ENCODE measurements at places on chromosomes 1 and 21. TPM values are rescaled to one million over a fixed set of nuclear protein-coding genes. Genes with fewer than 3 reads are reported as not detected.

The LCE1E gene
- total RNA-seq = not detected

The WNT2B gene
- 1.6 TPM for total RNA-seq

The SERPINC1 gene
- total RNA-seq = not detected

The S100A7A gene
- not detected for total RNA-seq

The NR5A2 gene
- total RNA-seq = 0.37 TPM

The PPFIA4 gene
- 3.5 TPM for total RNA-seq

The HHIPL2 gene
- 1.6 TPM for total RNA-seq

The SYCP1 gene
- not detected for total RNA-seq

The F5 gene
- not detected for total RNA-seq

The IL20 gene
- not detected for total RNA-seq

The BSND gene
- not detected for total RNA-seq

The SFN gene
- total RNA-seq = 4.2 TPM

The DTL gene
- 60.8 TPM for total RNA-seq

The AIM2 gene
- total RNA-seq = 9.0 TPM

The KPNA6 gene
- total RNA-seq = 31.9 TPM

The SLC6A17 gene
- total RNA-seq = 0.26 TPM

The TMEM125 gene
- total RNA-seq = not detected

The KIAA0040 gene
- total RNA-seq = 28.4 TPM

The IFI44 gene
- 23.5 TPM for total RNA-seq

The ARHGAP29 gene
- total RNA-seq = 20.2 TPM

The CDK18 gene
- 4.1 TPM for total RNA-seq

All from A375 (cell line).